ENCODE measurements at places on chromosomes 1 and 21. TPM values are rescaled to one million over a fixed set of nuclear protein-coding genes. Genes with fewer than 3 reads are reported as not detected.

GRCh38 chr1:109277434-109278204 is 5.3 kb downstream of the PSRC1 start:
- DNase-seq, result peak; percentile 73

GRCh38 chr1:119254067-119254720 is 113.7 kb upstream of the WARS2 start:
- no peak for DNase-seq

GRCh38 chr1:24555591-24556413 is at the start of gene NCMAP:
NCMAP (plus strand) TSS chr1:24556087; CDS start chr1:24595431, 39,344 bp downstream.
- no peak for DNase-seq

Gene BOLA1
- 13.9 TPM for total RNA-seq

DNA sequence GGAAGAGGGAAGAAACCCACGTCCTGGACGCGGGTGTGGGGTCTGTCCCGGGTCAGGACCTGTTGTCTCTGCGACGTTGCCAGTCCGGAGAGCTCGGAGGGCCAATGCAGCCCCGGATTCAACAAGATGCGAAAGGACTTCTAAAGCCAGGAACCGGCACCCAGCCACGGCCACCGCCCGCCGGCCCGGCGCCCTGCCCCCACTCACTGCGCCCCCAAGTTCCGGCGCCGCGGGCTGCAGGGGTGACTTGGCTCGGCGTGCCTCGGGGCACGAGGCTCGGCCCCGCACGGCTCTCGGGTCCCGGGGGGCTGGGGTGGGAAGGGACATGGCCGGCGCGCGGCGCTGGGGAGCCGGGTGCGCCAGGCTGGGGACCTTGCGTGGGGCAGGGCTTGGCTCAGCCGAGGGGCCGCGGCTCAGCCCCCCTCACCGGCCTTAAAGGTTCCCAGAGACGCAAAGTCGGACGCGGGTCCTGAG is 51.8 kb upstream of the H6PD start:
- no peak for DNase-seq

Gene SPRR2G
- not detected for total RNA-seq

GRCh38 chr21:19508442-19508841 is 1104.9 kb upstream of the TMPRSS15 start:
- no peak for DNase-seq

Gene CCNL2
- 124 TPM for total RNA-seq

GRCh38 chr21:38139380-38140168 is 117.2 kb upstream of the KCNJ15 start:
- DNase-seq, result no peak

GRCh38 chr21:28426545-28426944 is 566.1 kb downstream of the LTN1 start:
- DNase-seq, result no peak

- no peak for DNase-seq
Measured at GRCh38 chr1:21069549-21069948, 107.1 kb downstream of the EIF4G3 start.

Gene WNT3A
- total RNA-seq, result not detected

DNA sequence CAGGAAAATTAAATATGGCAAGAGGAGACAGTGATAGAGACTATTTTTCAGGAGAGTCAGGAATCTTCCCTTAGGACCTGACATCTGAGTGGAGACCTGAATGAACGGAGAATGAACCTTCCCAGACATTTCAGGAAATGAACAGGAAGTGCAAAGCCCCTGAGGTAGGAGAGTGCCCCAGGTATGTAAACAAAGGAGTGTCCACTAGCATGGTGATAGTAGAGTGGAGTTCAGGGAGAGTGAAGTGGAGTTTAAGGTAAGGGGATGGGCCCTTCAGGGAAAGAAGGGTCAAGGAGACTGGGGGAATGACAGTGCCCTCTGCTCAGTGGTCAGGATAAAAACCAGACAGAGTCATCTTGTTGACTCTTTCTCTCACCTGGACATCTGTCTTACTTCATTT is 19.3 kb downstream of the MYBPH start:
- DNase-seq, result no peak

DNA sequence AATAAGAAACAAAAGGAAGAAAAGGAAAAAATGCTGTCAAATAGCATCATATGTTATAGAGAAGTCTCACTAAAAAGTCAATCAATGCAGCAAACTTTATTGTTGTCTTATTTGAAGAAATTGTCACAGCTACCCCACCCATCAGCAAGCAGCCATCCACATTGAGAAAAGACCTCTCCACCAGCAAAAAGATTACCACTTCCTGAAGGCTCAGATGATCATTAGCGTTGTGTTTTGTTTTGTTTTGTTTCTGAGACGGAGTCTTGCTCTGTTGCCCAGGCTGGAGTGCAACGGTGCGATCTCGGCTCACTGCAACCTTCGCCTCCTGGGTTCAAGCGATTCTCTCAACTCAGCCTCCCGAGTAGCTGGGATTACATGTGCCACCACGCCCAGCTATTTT is 29.0 kb downstream of the ATP2B4 start:
- no peak for DNase-seq

Gene SLAMF9
- not detected for total RNA-seq

Gene KCNA3
- 65.7 TPM for total RNA-seq

DNA sequence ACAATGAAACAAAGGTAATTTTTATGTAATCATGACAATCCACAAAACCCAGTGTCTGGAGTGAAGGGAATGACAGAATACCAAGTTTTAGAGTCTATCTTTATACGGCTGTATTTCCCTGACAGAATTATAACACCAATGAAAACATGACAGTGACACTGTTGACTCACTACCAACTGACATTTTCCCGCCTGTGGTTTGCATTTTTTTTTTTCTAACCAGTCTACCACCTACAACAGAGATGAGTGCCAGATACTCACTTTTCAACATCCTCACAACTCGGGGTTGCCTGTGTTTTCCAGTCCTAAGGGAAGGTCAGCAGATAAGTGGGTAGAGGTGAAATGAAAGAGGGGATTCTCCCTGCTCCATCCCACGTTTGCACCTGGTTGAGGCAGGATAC is 118.9 kb downstream of the KCNJ6 start:
- no peak for DNase-seq

Gene ANKRD65
- not detected for total RNA-seq

Gene SPRR5
- not detected for total RNA-seq

- DNase-seq, result no peak
Measured at GRCh38 chr1:154822717-154823116, 47.4 kb downstream of the KCNN3 start.

GRCh38 chr1:43569175-43569574 is 38.5 kb downstream of the PTPRF start:
- DNase-seq, result no peak

DNA sequence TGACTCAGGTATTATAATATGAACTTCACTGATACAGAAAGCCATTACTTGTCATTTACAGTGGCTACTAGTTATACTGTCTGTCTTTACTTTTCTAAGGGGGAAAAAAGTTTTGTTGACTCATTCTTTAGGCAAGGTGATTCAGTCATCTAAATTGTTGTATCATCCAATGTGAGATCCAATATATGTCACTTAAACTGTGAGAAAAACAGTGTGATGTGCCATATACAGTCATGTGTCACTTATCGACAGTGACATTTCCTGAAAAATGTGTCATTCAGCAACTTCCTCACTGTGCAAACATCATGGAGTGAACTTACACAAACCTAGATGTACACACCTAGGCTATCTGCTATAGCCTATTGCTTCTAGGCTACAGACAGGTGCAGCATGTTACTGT is 57.6 kb downstream of the KCNK2 start:
- DNase-seq, result no peak

- no peak for DNase-seq
Measured at GRCh38 chr1:236147068-236147467, 4.7 kb downstream of the GPR137B start.

- no peak for DNase-seq
Measured at GRCh38 chr1:232856541-232856940, 51.3 kb downstream of the MAP10 start.
